ENCODE measurements at places on chromosomes 12 and 14.

DNA sequence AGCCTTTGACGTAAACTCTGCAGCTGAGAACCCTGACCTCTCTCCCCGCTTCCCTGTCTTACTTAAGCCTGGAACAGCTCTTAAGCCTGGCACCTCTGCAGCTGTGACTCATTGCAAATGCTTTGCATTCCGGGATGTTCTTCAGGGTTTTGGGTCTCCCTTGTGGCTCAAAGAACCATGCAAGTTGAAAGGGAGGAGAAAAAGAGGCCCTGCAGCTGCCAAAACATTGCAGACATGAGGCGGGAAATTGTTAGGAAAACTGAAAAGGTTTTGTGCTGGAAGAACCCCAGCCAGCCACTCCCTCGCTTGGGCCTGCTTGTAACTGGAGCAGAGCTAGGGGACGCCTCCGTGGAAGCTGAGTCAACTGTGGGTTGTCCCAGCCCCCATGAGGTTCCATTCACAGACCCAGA is 60.2 kb upstream of the FERMT2 start:
- peak overlapping the region; percentile 26 for H3K27ac ChIP-seq
- H3K27me3 ChIP-seq: no peaks in the 10 kb centered on the region
- no peak overlapping the region for H3K4me3 ChIP-seq
- peaks cover 6% of the 10 kb centered on the region for H3K4me1 ChIP-seq
- DNase-seq: peak; percentile 48

DNA sequence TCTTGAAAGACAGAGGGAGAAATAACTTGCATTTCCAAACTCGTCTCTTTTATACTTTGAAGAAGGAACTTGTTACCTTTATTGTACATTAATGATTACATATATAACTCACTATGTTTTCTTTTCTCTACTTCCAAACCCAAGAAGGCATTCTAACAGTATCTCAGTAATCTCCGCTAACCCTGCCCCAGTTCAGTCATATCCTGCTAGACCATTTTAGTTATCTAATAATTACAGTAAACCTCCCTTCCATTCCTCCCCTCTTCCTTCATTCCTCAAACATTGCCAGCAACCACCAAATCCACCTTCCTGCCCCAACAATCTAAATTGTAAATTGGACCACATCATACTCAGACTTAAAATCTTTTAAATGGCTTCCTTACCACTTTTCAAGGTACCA is 30.6 kb downstream of the STK38L start:
- no peaks in the 10 kb centered on the region for H3K36me3 ChIP-seq
- H3K4me3 ChIP-seq: no peak overlapping the region
- no peak overlapping the region for H3K27ac ChIP-seq
- DNase-seq: no peak

DNA sequence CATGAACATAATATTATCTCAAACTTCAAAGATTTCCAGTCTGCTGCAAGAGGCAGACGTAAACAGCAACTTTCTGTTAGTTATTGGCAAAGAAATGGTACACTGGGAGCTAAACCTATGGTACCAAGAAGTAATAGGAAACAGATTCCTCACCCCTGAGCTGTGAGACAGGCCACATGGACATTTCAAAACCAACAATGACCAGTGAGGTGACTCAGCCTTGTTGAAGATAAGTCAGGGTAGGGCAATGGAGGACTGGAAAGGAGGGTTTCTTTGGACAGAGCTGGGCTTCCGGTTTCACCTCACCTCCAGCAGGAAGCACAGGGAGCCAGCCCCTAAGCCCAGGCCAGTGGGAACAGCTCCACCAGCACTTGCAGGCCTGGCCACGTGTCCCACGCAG is 1320.5 kb downstream of the AACS start:
- no peak for DNase-seq
- H3K36me3 ChIP-seq: no peaks in the 10 kb centered on the region
- H3K4me3 ChIP-seq: no peak overlapping the region

DNA sequence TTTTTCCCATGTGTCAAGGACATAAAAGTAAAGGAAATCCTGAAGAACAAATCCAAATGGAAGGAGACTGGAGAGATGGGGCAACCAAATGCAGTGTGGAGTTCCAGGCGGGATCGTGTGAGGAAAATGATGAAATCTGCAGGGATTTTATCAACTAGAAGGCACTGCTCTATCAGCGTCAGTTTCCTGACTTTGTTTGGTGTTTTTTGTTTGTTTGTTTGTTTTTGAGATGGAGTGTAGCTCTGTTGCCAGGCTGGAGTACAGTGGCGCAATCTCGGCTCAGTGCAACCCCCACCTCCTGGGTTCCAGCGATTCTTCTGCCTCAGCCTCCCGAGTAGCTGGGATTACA is 43.3 kb upstream of the GPR132 start:
- no peaks in the 10 kb centered on the region for H3K4me1 ChIP-seq
- no peaks in the 10 kb centered on the region for H3K36me3 ChIP-seq
- no peak overlapping the region for H3K4me3 ChIP-seq
- H3K27ac ChIP-seq: no peak overlapping the region
- no peak for DNase-seq
- H3K27me3 ChIP-seq: peaks cover 6% of the 10 kb centered on the region

DNA sequence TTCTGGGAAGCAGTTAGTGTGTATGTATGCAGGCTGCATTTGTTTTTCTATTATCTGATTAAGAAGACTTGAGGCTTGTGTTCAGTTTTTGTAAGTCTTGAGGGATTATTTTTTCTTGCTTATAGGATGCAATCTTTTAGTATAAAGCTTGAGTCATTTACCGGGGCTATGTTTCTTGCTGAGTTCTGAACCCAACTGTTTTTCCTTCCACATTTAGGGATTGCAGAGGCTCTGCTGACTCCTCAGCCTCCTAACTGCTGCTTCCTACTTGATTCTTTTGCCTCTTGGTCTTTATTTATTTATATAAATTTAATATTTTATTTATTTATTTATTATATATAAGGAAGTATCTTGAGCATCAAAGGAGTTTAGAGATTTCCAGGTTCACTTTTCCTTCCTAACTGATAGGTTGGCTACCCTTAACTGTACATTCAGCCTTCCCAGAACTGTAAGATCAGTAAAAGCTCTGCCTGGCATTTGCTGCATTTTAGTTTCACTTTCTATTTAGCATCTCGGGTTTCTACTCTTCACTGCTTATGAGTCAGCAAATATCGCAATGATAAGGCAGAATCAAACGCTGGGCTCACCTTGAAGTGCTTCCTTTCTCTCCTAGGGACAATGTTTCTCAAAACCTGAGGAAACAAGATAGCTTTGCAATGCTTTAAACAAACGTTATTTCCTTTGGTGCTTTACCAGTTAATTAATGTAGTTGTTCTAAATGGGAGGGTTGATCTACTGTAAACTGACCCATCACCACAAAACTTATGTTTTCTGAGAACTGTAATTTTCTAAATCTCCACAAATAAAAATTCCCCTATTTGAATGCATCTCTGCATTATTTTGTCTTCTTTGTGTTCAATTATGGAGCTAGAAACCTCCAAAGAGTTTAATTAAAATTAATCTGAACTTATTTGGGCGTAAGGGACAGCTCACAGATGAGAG is 1183.7 kb upstream of the TMEM132C start:
- H3K27me3 ChIP-seq: no peaks in the 10 kb centered on the region
- no peak overlapping the region for H3K27ac ChIP-seq
- H3K4me1 ChIP-seq: peaks cover 4% of the 10 kb centered on the region
- DNase-seq: no peak
- H3K4me3 ChIP-seq: peak overlapping the region; percentile 41

GRCh38 chr12:754851-755562 is 2.6 kb downstream of the WNK1 start:
- peak overlapping the region; percentile 3 for H3K27ac ChIP-seq
- H3K27me3 ChIP-seq: no peaks in the 10 kb centered on the region
- no peaks in the 10 kb centered on the region for H3K36me3 ChIP-seq
- peak overlapping the region; percentile 87 for H3K4me3 ChIP-seq

GRCh38 chr12:111785651-111786050 is 18.9 kb downstream of the ALDH2 start:
- peaks cover 97% of the 10 kb centered on the region for H3K36me3 ChIP-seq
- H3K4me1 ChIP-seq: peaks cover 27% of the 10 kb centered on the region
- no peak for DNase-seq
- no peak overlapping the region for H3K4me3 ChIP-seq
- no peak overlapping the region for H3K27ac ChIP-seq

DNA sequence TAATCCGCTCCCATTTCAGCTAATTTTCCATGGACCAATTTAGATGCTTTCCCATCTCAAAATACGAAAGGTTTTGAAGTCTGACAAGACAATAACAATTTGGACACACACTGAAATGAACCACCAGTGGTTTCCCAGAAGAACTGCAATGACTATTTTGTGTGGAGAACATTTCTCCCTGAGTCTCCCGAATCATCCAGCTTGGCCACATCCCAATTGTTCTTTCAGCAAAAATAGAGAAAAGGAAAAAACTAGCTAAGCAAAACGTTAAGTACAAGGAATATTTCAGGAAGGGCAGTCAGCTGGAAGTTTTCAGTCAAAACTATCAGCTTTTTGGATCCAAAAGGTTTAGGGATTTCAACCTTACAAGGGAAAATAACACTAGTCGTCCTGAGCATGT is 390.6 kb downstream of the KCNH5 start:
- no peak for DNase-seq
- H3K4me1 ChIP-seq: no peaks in the 10 kb centered on the region
- H3K27me3 ChIP-seq: no peaks in the 10 kb centered on the region
- no peaks in the 10 kb centered on the region for H3K36me3 ChIP-seq
- H3K27ac ChIP-seq: no peak overlapping the region
- no peak overlapping the region for H3K4me3 ChIP-seq

DNA sequence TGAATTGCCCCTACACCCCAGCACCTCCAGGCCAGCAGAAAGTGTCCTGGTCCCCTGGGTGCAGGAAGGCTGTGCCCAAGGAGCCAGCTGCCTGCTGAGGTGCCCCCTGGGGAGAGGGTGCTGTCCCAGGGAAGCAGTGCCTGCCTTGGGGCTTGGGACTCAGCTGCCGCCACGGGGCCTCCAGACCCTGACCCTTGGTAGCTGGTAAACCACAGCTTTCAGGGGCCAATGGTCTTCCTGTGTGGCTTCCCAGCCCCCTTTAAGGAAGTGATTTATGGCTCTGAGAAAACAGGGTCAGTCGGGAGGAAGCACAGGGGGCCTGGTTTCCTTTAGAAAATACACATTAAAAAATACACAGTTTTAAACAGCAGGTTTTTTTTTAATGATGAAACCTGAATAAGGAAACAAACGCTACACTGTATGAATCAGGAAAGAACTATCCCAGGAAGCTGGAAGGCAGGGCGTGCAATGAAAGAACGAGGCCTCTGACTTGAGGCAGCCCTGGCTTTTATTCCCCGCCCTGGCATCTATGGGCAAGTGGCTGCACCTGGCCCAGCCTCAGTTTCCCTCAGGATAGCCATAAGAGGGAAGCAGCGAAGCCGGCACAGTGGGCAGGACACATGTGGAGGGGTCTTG is 40.6 kb upstream of the EML1 start:
- H3K27me3 ChIP-seq: peaks cover 14% of the 10 kb centered on the region
- H3K4me1 ChIP-seq: peaks cover 77% of the 10 kb centered on the region
- H3K36me3 ChIP-seq: no peaks in the 10 kb centered on the region

GRCh38 chr14:104286086-104286485 is 147.7 kb downstream of the KIF26A start:
- no peak overlapping the region for H3K4me3 ChIP-seq
- H3K27me3 ChIP-seq: no peaks in the 10 kb centered on the region
- H3K4me1 ChIP-seq: no peaks in the 10 kb centered on the region
- H3K36me3 ChIP-seq: no peaks in the 10 kb centered on the region
- H3K27ac ChIP-seq: no peak overlapping the region

DNA sequence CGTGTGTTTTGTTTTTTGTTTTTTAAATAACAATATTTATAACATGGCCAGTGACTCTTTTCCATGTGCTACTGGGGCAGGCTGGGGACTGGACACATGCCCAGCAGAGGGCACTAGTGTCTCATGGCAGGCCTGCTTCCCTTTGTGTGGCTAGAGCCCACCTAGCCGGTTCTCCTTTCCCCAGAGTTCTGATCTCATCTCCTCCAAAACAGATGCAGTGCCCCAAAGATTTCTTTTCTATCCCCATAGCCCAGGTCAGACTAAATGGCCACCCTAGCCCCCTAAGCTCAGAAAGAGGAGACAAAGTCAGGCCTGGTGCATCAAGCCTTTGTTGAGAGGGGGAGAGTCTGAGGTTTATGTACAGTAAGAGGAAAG is 21.2 kb downstream of the PRPF40B start:
- peaks cover 81% of the 10 kb centered on the region for H3K36me3 ChIP-seq
- DNase-seq: peak; percentile 77
- H3K27ac ChIP-seq: peak overlapping the region; percentile 7
- no peak overlapping the region for H3K4me3 ChIP-seq
- H3K27me3 ChIP-seq: no peaks in the 10 kb centered on the region
- H3K4me1 ChIP-seq: peaks cover 55% of the 10 kb centered on the region

GRCh38 chr12:51534216-51535074 is 56.6 kb upstream of the SCN8A start:
- H3K4me3 ChIP-seq: no peak overlapping the region
- H3K27ac ChIP-seq: no peak overlapping the region
- no peaks in the 10 kb centered on the region for H3K4me1 ChIP-seq
- DNase-seq: no peak

DNA sequence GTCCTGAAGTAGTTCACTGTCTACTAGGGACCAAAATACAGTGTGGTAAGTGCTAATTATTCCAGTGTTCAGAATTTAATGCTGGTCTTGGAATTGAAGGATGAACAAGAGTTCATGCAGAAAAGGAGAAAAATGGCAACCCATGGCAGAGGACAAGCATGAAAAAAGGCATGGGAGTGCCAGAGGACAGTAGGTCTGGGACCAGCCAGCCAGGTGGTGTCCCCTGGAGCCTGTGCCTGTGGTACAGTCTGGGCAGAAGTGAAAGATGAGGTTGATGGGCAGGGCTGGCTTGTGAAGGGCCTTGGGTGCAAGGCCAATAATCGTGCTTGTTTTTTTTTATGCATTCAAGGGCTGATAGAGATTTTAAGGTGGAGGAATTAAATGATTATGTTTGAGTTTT is 21.0 kb downstream of the C12orf75 start:
- no peaks in the 10 kb centered on the region for H3K4me1 ChIP-seq
- DNase-seq: no peak
- no peaks in the 10 kb centered on the region for H3K27me3 ChIP-seq
- no peaks in the 10 kb centered on the region for H3K36me3 ChIP-seq
- H3K4me3 ChIP-seq: no peak overlapping the region

GRCh38 chr12:4015225-4016091 is 142.3 kb upstream of the PARP11 start:
- H3K4me3 ChIP-seq: no peak overlapping the region
- H3K36me3 ChIP-seq: no peaks in the 10 kb centered on the region

DNA sequence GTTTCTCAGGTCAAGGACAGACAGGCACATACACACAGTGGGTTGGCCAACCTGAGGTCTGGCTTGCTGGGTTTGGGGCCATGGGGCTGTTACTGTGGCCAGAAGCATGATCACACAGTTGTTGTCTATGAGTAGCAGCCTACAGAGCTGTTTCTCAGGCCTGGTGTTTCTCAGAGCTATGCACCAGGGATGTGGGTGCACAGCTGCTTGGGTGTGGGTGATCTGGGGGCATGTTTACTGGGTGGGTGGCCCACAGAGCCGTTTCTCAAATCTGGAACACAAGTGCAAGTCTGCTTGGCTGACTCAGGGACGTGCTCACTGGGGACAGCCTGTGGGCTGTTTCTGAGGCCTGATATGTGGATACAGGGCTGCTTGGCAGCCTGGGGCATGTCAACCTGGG is 23.1 kb upstream of the PALS1 start:
- H3K27ac ChIP-seq: no peak overlapping the region
- H3K4me3 ChIP-seq: no peak overlapping the region
- H3K4me1 ChIP-seq: no peaks in the 10 kb centered on the region
- DNase-seq: no peak

Measured in lower lobe of right lung (tissue), 2 donors.